NCI-H187 (cell line): ENCODE measurements at places on chromosomes 5 and 9.

DNA sequence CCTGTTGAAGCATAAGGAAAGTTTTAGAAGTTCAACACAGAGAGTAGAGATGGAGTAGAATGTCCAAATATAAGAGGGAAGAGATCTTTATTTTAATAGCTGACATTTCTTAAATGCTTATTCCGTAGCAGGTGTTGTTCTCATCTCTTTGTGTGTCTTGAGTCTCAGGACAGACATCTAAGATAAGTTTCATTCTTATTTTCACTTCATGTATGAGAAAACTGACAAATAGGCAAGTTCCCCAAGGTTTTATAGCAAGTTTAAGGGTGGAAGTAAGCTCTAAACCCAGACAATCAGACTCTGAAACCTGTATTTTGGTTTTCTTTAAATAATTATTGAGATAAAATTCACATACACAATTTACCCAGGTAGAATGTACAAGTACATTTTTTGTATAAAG lies 228.4 kb upstream of the PPP1R2B start:
- no peak for DNase-seq

- DNase-seq, result peak; percentile 23
Measured at GRCh38 chr9:27385606-27386322, 88.8 kb upstream of the EQTN start.

DNA sequence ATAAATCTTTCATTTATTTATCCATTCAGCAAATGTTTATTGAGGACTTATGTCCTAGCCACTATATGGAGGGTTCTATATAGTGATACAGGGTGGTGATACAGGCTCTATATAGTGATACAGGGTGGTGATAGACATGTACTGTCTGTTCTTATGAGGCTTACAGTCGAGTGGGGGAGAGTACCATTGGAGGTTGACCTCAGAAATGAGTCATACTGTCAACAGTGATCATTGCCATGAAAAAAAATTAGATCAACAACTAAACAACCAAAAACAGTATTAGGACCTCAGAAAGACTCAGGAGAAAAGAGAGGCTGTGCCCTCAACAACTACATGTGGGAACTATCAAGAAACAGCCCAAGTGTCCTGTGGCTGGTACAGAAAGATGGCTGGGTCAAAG lies 22.0 kb downstream of the PAPPA start:
- no peak for DNase-seq

GRCh38 chr9:6590772-6591384 lies 54.7 kb downstream of the GLDC start:
- DNase-seq, result no peak

GRCh38 chr5:179139111-179139935 lies 79.2 kb downstream of the ZNF354C start:
- no peak for DNase-seq

DNA sequence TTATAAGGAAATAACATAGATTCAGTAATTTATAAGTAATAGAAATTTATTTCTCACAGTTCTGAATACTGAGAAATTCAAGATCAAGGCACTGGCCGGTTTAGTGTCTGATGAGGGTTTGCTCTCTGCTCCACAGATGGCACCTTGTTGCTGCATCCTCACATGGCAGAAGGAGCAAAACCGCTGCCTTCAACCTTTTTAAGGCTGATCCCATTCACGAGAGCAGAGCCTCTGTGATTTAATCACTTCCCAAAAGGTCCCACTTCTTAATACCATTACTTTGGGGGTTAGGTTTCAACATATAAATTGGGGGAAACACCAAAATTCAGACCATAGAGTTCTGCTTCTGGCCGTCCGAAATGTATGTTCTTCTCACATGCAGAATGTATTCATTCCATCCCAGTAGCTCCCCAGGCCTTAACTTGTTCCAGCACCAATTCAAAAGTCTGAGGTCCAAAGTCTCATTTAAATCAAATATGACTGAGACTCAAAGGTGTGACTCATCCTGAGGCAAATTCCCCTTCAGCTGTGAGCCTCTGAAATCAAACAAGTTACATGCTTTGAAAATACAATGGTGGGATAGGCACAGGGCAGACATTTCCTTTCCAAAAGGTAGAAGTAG lies 30.6 kb downstream of the BAAT start:
- DNase-seq, result no peak

DNA sequence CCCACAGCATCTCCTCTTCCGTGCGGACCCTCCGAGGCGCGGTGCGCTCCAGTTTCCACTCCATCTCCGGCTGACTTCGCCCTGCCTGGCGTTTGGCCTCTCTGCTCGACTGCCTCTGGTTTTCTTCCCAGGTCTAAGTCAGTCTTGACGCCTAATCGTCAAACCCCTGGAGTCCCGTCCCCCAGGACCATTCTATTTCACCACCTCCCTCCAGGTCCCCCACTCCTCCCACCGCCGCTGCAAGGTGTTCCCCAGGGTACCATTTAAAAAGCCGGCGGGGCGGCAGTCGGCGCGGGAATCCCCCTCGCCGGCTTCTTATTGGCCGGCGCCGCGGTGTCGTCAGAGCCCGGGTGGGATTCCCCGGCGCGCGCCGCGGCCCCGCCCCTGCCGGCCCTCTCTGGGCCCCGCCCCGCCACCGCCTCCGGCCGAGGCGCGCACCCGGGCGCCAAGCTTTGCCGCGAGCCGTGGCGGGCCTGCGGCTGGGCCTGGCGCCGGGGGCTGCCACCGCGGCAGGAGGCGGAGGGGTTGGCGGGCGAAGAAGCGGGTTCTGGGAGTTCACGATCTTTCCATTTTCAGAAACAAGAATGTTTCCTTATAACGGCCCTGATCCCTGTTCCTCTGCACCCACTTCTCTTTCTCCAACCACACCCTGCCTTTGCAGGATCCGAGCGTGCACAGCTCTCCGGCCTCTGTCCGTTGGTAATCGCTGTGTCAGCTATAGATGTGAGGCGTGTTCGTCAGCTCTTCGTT lies at the start of gene CDC20B:
Gene CDC20B (minus strand): TSS at position 241 of the 750 bp plus-strand sequence. CDS start 177 bp downstream, at position 64.
- DNase-seq, result peak; percentile 82

GRCh38 chr9:110114859-110115201 lies 93.1 kb downstream of the C9orf152 start:
- no peak for DNase-seq

- DNase-seq, result no peak
Measured at GRCh38 chr9:129182625-129183494, 4.8 kb upstream of the IER5L start.

DNA sequence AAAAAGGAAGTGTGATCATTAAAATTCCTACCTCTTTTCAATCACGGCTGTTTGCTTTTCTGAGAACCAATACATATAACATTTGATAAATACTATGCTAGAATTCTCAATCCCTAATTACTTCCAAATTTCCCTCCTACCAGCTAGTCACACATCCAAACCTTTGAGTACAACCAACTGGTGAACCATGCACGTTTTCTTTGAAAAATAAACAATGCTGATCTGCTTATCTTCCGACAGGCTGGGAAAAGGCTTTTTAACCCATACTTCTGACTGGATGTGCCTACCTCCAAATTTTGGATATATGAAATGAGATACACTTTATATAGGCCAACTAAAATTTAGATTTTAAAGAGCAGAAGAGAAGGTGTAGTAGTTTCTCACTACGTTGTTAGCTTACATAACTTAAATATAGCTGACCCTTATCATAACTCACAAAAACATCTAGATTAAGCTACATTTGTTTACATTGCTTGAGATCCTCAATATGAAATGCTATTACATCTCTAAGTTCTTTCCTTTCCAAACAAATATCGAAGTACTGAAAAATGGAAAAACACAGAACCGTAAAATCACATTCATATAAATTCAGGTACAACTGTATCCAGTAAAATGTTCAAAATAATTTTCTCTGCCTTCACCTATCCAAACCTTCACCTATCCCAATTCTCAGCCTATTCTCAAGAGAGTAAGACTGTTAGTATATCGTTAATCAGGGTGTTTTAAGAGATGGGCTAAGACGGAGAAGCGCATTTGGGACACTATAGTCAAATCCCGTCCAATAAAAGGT lies 2.1 kb downstream of the NR3C1 start:
- DNase-seq, result no peak

DNA sequence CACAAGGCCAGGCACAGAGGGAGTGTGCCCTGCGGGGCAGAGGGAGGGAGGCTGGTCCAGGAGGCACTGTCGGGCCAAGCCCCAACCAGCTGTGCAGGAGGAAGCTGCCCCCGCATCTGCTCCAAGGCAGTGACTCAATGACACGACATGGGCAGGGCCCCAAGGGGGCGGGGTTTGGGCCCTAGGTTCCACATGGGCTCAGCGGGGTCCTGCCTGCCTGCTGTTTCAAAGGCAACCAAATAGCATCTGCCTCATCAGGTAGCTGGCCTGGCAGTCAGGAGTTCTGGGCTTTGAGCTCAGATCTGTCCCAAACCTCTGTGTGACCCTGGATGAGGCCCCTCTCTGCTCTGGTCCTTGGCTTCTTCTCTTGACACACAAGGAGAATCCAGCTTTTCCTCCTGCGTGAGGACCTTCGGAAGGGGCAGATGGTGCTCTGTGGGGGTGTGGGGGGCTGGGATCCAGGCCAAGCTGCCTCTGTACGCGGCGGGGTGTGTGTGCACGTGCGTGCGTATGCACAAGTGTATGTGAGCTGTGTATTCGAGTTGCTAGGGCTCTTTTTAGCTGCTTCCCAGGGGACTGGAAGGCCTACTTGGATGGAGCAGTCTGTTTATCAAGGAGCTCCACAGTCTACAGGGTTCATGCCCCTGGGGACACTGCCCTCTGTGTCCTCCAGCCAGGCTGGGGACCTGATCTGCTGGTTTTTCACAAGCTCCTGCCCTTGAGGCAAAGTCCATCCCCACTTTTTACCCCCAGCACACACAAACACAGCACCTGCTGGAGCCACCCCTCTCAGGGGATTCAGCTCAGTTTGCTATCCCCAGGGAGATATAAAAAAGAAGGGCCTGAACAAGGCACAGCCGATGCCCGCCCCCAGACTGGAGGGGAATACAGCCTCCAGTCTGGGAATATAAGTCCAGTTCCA lies 138.9 kb downstream of the RGS3 start:
- DNase-seq, result peak; percentile 45

- no peak for DNase-seq
Measured at GRCh38 chr5:17089690-17090089, 127.7 kb upstream of the BASP1 start.

GRCh38 chr9:136886610-136887597 lies 588 bp downstream of the TRAF2 start:
- no peak for DNase-seq

- no peak for DNase-seq
Measured at GRCh38 chr5:86118542-86118941, 499.2 kb upstream of the COX7C start.

DNA sequence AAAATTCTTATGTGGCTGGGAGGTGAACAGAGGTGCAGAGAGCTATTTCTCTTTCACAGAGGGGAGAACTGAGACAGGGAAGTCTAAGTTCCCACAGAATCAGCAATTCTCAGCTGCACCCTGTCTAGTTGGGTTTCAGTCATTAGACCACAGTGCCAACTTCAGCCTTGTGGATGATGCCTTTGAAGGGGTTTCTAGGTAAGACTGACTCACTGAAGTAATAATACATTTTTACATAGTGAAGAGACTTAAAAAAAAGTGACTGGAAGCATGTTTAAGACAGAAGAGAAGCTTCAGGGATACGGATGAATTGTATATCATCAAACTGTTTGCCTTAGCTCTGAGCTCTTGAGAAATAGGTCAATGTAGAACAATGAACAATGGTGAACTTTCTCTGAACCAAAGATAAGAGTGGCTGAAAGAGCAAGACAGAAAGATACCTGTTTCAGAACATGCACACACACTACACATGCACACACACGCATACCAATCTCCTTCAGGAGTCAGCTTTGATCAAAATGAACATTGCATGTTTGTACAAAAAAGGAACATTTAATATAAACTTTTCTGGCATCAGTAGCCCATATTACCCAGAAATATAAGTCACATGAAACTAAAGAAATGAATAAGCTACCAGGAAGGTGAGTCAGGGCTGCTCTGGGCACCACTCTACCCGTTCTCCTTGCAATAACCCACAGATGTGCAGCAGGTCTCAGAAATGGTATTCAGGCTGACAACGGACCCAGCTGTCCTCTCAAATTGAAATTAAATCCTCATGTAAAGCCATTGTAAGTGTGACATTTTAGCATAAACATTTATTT lies 12.6 kb upstream of the FYB1 start:
- DNase-seq, result no peak

DNA sequence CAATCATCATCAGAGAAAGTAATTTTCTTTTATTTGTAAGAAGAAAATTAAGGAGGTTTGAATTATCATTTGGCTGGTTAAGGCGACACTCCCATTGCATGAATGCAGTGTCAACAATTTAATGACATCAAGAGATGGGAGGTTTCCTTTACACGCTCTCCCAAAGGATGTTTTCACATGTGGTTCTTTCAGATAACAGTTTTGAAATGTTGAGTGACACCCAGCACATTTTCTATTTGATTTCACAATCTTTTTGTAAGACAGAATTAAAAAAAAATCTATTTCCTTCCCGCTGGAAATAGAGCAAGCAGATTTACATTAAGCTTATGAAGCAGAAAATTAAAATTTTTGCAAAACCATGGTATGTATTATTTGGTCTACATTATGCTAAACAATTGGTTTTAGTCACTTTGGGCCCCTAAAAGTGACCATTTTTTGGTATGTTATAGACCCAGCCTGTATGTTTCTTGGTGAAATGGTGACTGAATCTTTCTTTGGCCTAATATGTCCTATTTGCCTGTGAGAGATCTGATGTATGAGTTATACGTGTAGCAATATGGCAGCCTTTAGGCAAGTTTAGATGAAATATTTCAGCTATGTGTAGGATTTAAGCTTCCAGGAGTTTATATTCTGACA lies 18.9 kb upstream of the ANKRD55 start:
- DNase-seq, result no peak

GRCh38 chr9:69168709-69169217 lies 5.3 kb upstream of the TJP2 start:
- no peak for DNase-seq

- DNase-seq, result no peak
Measured at GRCh38 chr5:134462761-134463160, 51.1 kb upstream of the CDKN2AIPNL start.

DNA sequence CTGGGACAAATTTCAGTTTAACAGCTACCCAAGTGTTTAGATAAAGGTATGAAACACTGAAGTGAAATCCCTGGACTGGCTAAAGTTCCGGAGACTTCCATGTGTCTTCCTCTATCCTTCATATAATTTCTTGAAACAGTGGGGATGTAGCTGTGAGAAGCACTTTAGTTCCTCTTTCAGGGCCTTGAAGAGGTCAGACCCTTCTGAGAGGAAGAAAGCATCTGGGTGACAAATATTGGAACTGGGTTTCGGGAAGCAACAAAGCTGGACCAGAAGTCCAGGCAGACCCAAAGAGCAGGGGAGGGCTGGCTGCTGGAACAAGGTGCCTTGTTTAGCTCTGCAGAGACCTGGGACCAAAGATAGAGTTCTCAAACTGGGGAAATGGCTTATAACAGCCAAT lies 75.4 kb upstream of the ZFAND5 start:
- DNase-seq, result no peak
